SK-N-SH (cell line): ENCODE measurements at places on chromosomes 4 and X. TPM values are rescaled to one million over a fixed set of nuclear protein-coding genes. Genes with fewer than 3 reads are reported as not detected.

The PPEF2 gene
- polyA plus RNA-seq, result not detected in 2 replicates

The CYTL1 gene
- polyA plus RNA-seq, result 3.0 and 3.8 TPM in 2 replicates

The P2RY4 gene
- 0.05 and 0.06 TPM in 2 replicates for polyA plus RNA-seq

GRCh38 chr4:2820216-2820982 lies 23.2 kb upstream of the ADD1 start:
- DNase-seq, result no peak

GRCh38 chr4:145183023-145183422 lies 2.6 kb upstream of the OTUD4 start:
- no peak for DNase-seq
